ENCODE measurements at places on chromosomes 7 and 10.

- DNase-seq, result no peak
These were observed 193.6 kb downstream of the JCAD start for GRCh38 chr10:29865700-29866355.

GRCh38 chr7:81710751-81711150 is 59.1 kb downstream of the HGF start:
- no peak for DNase-seq

GRCh38 chr7:88628363-88629085 is 131.0 kb upstream of the ZNF804B start:
- DNase-seq, result no peak

DNA sequence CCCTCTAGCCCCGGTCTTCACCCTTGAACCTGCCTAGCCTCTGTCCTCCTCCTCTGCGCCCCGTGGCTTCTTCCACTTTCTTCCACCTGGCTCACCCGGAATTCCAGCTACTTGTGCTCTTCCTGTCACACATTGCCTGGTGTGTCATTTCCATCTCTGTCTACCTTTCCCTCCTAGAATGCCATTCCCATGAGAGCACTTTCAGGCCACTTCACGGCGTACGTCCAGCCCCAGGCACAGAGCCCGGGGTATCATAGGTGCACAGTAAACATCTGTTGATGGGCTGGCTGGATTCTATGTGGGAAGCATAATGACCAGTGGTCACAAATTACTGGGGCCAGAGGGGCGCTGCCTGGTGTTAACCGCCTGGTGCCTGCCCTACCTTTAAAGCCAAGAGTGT is 161.3 kb downstream of the CUX1 start:
- no peak for DNase-seq

DNA sequence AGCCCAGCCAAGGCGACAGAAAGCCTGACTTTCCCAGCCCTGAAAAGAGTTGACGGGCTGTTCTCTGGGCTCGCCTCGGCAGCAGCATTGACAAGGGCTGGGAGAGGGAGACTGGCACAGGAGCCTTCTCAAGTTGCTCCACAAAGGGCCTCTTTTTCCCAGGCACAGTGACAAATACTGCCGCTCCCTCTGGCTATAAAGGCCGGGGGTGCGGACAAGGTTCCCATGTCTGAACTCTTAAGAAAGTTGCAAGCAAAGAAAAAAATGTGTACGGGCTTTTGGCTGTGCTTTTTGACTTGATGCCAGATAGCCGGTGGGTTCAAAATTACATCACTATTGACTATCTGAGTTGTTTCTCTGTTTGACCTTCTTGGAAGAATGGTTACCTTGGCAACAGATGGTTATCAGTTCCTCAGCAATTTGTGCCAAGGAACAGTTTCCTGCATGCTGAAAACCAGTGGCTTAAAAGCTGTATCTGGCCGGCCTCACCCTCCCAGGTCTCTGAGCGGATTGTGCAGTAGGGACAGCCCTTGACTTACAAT is 115.9 kb upstream of the EEPD1 start:
- DNase-seq, result peak; percentile 55
